ENCODE measurements at places on chromosomes 7 and 10.

GRCh38 chr7:155513543-155514285 lies 32.6 kb downstream of the CNPY1 start:
- no peak for DNase-seq

- DNase-seq, result peak; percentile 42
Observed at GRCh38 chr7:2934211-2934731, 90.2 kb upstream of the GNA12 start.

DNA sequence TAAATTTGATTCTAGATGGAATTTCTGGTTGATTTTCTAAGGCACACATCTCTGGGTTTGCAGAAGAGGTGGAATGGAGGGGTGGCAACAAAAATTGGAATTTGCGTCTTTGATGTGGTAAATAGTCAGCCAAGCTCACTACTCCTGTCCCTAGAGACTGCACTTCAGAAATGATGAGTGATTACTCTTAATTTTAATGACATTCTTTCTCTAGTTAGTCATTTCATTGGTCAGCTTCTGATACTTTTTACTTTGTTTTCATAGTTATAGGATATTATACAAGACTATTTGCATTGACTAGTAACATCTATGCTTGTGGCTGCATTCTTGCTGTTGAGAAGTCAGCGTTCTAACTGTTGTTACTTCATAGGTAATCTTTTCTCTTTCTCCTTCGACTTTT lies 658.3 kb downstream of the SUGCT start:
- DNase-seq, result no peak

DNA sequence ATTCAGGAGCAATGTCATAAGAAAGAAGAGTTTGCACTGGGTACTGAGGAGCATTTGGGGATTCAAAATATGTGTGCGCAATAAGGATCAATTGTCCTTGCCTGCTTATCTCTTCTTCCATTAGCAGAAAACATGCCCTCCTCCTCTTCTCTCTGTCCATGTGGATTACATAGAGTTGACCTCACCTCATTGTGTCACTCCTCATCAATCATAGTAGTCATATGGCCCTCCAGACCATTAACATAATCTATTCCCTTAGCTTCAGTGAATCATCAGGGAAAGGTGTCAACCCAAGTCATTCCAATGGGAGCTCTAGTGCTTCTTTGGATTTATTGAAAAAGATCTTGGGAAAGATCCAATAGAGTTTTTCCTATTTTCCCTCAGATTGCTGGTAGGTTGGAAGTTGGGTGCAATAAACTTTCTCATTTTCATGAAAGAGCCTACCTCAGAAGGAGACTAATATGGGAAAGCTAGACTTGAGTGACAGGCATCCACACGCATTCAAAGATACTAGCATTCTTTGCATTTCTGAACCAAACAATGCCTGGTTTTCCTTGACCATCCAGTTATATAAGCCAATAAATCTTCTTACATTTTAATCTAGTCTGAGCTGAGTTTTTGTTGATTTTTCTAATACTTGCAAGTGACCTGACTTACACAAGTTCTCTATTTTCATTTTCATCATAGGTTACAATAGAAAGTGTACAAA lies 71.5 kb upstream of the FAM13C start:
- DNase-seq, result peak; percentile 18

- no peak for DNase-seq
Observed at GRCh38 chr7:99171731-99172130, 27.8 kb upstream of the SMURF1 start.

DNA sequence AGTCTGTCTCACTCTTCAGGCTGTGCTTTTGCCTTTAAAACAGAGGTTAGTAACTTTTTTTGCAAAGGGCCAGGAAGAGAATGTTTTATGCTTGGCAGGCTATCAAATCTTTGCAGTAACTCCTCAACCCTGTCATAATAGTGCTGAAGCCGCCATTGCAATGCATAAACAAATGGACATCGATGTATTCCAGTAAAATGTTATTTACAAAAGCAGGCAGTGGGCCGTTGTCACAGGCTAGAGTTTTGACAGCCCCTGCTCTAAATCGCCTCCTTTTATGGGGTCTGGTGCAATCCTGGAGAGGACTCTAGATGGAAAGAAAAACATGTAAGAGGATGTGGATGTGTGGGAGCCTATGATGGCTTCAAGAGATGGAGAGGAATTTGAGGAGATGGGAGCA lies 568.3 kb downstream of the TYW1 start:
- DNase-seq, result no peak

- DNase-seq, result no peak
Observed at GRCh38 chr10:128087146-128087883, 38.9 kb downstream of the MKI67 start.

DNA sequence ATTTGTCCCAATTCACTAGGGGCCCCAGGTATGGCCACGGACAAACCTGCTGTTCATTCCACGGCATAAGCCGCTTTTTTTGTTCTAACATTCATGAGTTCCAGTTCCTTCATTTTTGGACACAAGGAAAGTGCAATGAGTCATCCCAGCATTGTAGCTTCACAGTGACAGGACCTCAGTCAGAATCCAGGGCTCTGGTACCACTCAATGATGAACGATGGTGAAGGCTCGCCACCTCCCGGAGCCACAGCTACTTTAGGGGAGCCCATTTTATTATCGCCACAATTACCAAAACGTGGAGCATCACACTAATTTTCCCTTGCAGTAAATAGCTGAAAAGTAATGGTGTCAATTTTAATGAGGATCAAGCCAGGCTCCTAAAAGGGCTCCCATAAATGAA lies 62.9 kb downstream of the FGFR2 start:
- DNase-seq, result no peak

DNA sequence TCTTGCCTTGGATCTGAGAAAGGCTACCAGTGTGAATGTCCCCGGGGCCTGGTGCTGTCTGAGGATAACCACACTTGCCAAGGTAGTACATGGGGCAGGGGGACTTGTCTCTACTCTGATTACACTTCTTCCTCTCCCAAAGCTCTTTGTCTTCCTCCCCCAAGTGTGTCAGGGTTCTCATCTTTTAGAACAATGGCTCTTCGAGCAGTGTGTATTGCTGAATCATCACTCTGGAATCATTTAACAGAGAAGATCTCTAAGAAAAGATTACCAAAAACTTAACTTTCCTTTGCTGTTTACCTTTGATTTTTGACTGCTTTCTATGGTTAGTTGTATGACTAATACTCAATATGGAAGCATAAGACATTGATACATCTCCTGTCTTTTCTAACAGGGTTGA lies 18.2 kb downstream of the OIT3 start:
- DNase-seq, result no peak

- no peak for DNase-seq
Observed at GRCh38 chr7:157122800-157123495, 15.8 kb upstream of the UBE3C start.
